ENCODE measurements at places on chromosomes 12 and 14.

DNA sequence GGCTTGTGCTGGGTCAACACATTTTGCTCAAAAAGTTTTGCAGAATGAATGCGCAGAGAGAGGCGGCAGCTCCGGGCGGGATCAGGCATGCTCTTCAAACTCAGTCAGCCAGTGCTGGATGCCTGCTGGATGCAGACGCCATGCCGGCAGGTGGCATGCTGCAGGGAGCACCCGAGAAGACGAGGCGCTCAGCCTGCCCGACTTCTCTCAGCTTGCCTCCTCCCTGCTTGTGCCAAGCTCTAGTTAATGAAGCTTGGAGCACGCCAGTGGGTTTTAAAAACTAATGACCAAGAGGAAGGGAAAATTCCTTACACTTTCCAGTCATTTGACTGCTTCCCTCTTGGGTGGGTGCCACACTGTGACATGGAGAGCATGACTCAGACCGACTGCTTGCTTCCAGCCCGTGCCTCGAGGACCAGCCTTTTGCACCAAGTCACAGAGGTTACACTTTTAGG, 39.8 kb downstream of the SLC24A4 start:
- DNase-seq: peak; percentile 67

GRCh38 chr12:92288561-92288960, 142.9 kb upstream of the BTG1 start:
- DNase-seq: peak; percentile 49

DNA sequence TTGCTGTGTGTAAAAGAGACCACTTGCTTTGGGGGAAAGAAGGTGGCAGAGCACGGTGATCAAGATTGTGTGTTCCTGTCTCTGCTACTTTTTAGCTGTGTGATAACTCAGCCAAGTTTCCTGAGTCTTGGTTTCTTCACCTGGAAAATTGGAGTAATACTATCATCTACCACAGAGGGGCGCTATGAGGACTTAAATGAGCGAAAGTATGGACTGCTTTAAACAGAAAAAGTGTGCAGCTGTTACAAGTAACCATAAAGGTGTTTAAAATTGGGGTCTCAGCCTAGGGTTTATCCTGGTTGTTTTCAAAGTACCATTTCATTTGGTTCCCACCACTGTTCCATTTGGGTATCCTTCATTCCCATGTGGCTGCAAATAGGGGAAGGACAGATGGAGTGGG, 65.9 kb upstream of the WSCD2 start:
- no peak for DNase-seq

DNA sequence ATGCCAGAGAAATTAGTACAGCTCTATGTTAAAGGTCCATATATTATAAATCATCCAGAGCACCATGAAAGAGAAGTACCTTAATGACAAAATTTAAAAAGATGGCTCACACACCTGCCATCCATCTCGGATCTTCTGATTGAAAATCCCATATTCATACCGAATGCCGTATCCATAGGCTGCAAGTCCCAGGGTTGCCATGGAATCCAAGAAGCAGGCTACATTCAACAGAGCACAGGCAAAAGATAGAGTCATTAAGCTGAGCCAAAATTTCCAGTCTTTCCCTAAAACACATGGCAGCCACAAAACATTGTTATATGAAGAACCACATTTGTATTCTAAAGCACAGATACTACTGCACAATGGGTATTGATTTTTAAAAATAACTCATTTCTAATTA, 12.7 kb downstream of the PYGL start:
- no peak for DNase-seq

DNA sequence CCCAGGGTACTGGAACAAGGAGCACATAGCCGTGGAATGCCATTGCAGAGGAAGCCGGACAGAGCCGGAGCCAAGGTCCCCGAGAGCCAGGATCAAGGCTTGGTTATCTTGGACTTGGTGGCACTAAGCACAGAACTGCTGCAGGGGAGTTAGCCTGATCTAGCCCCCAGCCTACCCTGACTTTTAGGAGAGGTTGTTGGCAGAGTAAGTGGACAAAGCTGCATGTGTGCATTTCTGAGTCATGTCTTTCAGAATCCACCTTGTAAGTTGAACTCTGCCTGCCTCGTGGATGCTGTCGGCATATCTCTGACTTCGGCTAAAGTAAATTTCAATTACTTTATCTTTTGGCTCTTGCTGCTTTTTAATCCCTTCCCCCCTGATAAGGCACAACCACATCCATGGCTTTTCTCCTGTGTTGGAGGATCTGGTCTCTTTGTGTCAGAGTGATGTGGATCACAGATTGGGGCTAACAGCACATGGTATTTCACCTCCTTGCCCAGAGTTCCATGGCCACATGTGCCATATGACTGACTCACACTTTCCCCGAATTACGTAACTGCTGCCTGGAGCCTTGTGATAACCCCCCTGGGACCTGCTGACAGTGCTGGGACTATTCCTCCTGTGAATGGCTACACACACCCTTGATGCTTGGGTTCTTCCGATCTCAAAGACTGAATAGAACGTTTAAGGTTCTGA, 240.3 kb downstream of the EMP1 start:
- peak; percentile 71 for DNase-seq

GRCh38 chr12:54195737-54196347, 7.1 kb upstream of the SMUG1 start:
- peak; percentile 44 for DNase-seq

- no peak for DNase-seq
Measured at GRCh38 chr12:132595183-132595582, 15.2 kb downstream of the LRCOL1 start.

GRCh38 chr12:70267550-70267949, 24.3 kb downstream of the CNOT2 start:
- DNase-seq: no peak

GRCh38 chr12:131060011-131060703, 106.5 kb downstream of the ADGRD1 start:
- no peak for DNase-seq

DNA sequence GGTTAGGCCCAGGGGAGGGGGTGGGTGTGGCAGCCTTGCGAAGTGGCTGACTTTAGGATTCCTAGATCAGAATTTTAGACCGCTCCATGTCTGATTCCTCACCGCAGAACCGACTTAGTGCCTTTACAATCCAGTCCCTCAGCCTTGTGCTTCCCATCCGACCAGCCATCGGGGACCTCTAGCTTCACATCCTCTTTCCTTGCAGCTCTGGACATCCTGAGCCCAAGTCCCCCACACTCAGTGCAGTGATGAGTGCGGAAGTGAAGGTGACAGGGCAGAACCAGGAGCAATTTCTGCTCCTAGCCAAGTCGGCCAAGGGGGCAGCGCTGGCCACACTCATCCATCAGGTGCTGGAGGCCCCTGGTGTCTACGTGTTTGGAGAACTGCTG, 557 bp downstream of the COPS7A start:
- DNase-seq: peak; percentile 30
